ENCODE measurements at places on chromosomes 4 and X.

- no peak for DNase-seq
These were observed 7.9 kb downstream of the MFSD8 start for GRCh38 chr4:127957105-127957504.

GRCh38 chrX:66625525-66625924 lies 13.4 kb downstream of the EDA2R start:
- DNase-seq, result no peak

GRCh38 chrX:136652822-136653723 lies 5.1 kb downstream of the CD40LG start:
- peak; percentile 41 for DNase-seq

- no peak for DNase-seq
These were observed 1010.8 kb upstream of the AGA start for GRCh38 chr4:178453057-178453456.

GRCh38 chr4:128880662-128881061 lies 71.2 kb downstream of the JADE1 start:
- DNase-seq, result no peak

GRCh38 chr4:129623233-129623875 lies 527.4 kb downstream of the C4orf33 start:
- no peak for DNase-seq

GRCh38 chr4:95073646-95074045 lies 315.9 kb downstream of the BMPR1B start:
- DNase-seq, result no peak

GRCh38 chrX:107014936-107015335 lies 14.9 kb upstream of the MORC4 start:
- no peak for DNase-seq

DNA sequence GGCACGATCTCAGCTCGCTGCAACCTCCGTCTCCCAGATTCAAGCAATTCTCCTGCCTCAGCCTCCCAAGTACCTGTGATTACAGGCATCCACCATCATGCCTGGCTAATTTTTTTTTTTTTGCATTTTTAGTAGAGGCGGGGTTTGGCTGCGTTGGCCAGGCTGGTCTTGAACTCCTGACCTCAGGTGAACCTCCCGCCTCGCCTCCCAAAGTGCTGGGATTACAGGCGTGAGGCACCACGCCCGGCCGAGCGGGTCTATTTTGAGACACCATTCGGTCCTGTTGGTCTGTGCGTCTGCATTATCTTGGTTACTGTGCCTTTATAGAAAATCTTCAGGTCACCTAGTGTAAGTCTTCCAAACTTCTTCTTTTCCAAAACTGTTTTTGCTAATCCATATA lies 21.7 kb upstream of the RGS12 start:
- no peak for DNase-seq

DNA sequence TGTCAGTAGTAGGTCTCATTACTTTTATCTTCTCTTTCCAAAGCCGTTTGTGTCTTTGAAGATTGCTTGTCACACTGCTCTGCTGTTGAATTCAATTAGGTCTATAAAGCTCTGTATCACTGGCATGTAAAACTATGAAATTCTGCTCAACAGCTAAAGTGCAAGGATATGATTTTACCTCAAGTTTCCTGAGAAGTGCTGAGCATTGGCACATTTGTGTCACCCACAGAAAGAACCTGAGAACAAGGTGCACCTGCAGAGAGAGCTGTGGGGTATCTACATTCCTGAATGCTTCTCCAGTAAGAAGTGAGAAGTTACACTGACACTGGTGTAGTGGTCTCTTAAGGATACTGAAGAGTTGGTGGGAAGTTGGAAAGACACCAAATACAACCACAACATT lies 274.0 kb downstream of the INPP4B start:
- no peak for DNase-seq

GRCh38 chr4:86706923-86707597 lies 112.9 kb downstream of the PTPN13 start:
- DNase-seq, result no peak

DNA sequence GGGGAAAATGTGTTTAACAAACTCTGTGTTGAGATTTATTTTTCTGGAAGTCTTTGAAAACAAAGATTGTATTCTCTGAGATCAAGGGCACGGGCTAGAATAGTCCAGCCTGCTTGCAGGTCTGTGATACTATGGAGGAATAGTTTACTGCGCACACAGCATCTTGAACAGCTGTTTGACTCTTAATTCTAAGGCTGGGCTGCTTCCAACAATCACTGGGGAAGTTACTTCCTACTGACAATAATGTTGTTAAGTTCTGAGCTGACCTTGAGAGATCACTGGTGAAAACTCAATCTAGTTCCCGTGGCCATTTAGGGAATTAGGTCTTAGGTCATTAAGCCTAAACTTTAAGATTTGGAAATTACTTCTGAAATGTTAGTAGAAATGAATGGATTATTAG lies 416.1 kb upstream of the FTHL17 start:
- no peak for DNase-seq

DNA sequence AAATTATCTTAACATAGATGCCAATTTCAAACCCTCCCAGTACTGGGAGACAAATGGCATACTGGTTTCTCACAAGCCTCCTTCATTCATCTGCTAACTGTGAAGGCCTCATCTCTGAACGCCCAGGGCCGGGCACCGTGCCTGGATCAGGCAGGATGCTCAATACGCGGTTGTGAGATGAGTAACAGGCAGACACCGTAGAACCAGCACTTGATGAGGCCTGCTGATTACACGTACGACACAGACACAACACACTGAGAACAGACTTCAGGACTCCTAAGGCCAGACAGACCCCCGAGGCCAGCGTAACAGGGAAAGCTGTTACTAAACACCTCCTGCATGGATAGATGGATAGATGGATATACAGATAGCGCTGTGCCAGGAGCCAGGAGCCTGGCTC lies 154.6 kb downstream of the AFAP1 start:
- no peak for DNase-seq

- no peak for DNase-seq
These were observed 32.2 kb downstream of the TBC1D14 start for GRCh38 chr4:6941796-6942195.

- no peak for DNase-seq
These were observed 9.9 kb downstream of the TACC3 start for GRCh38 chr4:1731180-1731579.

GRCh38 chrX:44071847-44072551 lies 98.8 kb upstream of the NDP start:
- no peak for DNase-seq
